ENCODE measurements at places on chromosomes 11 and 22. TPM values are rescaled to one million over a fixed set of nuclear protein-coding genes. Genes with fewer than 3 reads are reported as not detected.

Gene IFITM10
- 0.28 TPM for total RNA-seq

Gene KCNQ1OT1
- total RNA-seq: 4.9 TPM

Gene NCF4
- total RNA-seq: not detected

Gene MRGPRX4
- not detected for total RNA-seq

Gene MMP27
- total RNA-seq: not detected

Gene ELFN2
- 0.37 TPM for total RNA-seq

Gene BTG4
- total RNA-seq: not detected

Gene MS4A1
- total RNA-seq: not detected

Gene SLC16A8
- total RNA-seq: 0.18 TPM

Gene LARGE1
- total RNA-seq: 12.1 TPM

Gene UCP2
- total RNA-seq: 0.57 TPM

Gene C11orf65
- 0.83 TPM for total RNA-seq

Gene GPR83
- under 0.01 TPM for total RNA-seq

Gene BEST1
- 7.3 TPM for total RNA-seq

Gene RCOR2
- total RNA-seq: 4.3 TPM

Gene CREB3L1
- 30.7 TPM for total RNA-seq

Gene CNIH2
- total RNA-seq: 0.28 TPM

Gene GANAB
- total RNA-seq: 249 TPM

Gene SESN3
- total RNA-seq: 22.9 TPM
